ENCODE measurements at places on chromosomes 1 and 21.

DNA sequence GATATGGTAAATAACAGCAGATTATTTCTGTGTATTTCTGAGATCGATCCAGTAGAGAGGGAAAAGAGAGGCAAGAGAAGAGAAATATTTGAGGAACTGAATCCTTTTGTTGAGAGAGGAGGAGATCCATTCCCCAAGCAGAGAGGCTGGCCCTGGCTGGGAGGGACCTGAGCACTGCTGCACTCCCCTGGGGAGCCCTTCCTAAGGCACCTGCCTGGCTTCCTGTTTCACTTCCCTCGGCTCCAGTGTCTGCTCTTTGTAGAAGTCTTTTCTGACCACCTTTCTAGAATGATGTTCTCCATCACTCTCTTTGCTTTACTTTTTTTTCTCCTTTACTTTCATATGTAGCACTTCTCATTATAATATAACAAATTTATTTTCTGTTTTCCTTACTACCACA is 42.3 kb upstream of the SLC6A9 start:
- DNase-seq = no peak

GRCh38 chr1:2115702-2116341 is 65.6 kb downstream of the PRKCZ start:
- DNase-seq = no peak

DNA sequence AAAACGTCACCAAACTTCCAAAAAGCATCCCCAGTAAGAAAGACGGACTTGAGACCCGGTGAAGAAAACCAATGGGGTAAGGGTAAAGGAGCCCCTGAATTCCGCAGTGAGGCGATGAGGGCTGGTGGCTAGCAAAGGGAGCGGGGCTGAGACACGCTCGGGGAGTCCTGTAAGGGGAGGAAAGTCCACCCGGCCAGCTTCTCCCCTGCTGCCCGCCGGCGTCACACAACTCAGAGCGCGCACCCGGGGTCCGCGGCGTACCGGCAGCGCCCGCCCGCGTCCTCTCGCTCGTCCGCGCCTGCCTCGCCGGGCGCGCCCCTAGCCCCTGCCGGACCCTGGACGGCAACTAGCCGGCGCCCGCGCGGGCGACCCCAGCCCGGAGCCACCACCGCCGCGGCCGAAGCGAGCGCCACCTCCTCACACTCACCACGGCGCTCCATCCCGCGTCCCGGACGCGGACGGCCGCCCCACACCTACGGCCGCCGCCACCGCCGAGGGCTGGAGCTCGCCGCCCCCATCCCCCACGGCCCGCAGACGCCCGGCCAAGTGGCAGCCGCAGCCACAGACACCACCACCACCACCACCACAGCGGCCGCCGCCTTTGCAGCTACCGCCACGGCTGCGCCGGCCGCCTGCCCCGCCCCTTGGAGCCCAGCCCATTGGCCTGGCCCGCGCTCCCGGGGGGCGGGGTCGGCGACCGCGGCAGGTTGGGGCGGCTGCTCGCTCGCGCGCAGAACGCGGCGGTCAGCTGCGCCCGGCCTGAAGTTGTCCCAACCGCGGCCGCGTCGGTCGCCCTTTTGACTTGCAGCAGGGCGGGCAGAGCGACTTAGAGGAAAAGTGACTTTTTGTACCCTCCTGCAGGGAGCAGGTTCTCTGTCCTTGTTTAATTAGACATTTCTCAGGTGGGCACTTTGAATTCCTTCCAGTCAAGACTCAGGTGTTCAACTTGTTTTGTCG is 10.0 kb upstream of the ARHGAP29 start:
- no peak for DNase-seq

GRCh38 chr1:5826601-5827000 is 165.6 kb downstream of the NPHP4 start:
- DNase-seq = no peak

DNA sequence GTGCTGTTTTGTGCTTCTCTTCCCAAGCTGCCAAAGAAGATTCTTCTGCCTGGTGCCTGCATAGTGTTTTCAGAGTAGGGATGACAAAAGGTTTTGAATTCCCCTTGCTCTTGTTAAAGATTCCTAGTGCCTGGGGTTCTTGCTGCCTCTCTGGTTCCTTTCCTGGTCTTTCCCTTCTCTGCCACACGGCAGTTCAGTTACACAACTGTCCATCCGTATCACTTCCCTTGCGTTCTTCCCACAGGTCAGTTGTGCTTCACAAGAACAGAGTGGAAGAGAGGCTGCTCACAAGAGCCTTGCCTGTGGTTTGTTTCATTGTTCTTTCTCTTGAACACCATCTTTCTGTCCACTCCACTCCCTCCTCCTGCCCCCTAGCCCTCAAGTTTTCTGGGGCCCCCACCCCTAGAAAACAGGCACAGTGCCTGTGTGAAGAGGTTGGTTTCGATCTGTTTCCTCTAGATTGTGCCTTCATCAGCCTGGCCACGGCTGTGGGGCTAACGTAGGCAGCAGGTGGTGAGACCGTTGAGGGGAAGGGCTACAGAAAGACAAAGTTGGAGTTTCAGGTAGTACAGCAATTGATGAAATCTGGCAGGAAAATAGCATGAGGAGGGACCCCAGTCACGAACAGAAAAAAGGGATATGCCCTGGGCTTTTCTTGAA is 5.8 kb downstream of the VASH2 start:
- no peak for DNase-seq

DNA sequence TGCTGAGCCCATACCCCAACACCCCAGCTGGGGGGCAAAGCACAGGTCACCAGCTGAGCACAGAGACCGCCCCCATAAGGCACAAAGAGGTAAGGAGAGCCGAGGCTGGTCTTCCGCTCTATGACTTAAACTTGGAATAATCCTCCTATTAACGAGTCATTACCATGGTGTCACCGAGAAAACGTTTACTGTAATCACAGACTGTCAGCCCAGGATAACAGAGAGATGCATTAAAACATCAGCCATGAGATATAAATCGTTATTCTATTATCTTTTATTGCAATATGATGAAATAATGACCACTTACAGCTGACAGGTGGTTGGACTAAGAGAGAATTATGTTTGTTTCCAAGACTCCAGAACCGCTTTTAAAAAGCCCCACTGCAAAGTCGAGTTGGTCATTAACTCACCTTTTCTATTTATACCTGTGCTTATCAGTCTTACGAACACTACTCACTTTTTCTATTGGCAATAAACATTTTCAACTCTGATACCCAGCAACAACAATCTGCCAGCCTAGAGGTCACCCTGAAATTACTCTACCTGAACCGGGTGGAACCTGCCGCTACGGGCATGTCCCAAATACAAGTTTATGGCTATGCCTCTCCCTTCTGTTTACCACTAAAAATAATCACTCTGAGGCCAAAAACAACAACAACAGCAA is 21.5 kb downstream of the NPHP4 start:
- DNase-seq = no peak

DNA sequence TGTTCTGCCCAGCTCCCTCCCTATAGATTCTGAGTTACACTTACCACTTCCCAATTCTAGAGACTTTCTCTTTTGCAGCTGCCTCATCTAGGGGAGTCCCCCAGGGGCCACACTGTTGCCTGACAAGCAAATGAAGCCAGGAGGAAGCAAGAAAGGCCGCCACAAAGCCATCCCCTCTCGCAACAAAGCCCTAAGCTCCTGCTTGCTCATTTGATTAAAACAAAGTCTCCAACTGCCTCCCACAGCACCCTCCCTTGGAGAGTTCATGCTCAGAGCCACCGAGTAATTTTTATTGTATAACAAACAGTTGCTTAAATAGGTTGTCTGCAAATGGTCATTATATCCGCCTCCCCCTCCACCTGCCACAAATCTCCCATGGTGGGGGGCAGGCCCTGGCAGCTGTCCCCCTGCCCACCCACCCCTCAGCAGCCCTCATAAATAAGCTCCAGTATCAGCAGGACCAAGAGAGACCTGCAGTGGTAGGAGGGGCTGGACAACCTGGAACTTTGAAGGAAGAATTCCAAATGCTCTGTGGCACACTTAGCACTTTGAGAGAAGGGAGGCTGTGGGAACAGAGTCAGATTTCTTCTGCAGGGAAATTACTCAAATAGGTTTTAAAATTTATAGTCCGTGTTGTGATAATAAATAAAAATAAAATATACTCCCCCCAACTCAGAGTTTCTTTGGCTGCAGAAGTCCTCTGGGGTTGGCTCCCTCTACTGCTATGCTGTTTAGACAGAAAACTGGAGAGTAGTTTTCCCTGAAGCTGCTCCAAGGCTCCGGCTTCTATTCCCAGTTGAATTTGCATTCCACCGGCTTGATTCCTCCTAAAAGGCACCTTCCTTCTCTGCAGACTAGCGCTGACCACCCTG is 237.5 kb downstream of the TTLL7 start:
- no peak for DNase-seq

GRCh38 chr1:31394584-31395193 is 18.3 kb upstream of the SERINC2 start:
- peak; percentile 71 for DNase-seq

- no peak for DNase-seq
Measured at GRCh38 chr1:28313702-28314546, 14.9 kb upstream of the MED18 start.

DNA sequence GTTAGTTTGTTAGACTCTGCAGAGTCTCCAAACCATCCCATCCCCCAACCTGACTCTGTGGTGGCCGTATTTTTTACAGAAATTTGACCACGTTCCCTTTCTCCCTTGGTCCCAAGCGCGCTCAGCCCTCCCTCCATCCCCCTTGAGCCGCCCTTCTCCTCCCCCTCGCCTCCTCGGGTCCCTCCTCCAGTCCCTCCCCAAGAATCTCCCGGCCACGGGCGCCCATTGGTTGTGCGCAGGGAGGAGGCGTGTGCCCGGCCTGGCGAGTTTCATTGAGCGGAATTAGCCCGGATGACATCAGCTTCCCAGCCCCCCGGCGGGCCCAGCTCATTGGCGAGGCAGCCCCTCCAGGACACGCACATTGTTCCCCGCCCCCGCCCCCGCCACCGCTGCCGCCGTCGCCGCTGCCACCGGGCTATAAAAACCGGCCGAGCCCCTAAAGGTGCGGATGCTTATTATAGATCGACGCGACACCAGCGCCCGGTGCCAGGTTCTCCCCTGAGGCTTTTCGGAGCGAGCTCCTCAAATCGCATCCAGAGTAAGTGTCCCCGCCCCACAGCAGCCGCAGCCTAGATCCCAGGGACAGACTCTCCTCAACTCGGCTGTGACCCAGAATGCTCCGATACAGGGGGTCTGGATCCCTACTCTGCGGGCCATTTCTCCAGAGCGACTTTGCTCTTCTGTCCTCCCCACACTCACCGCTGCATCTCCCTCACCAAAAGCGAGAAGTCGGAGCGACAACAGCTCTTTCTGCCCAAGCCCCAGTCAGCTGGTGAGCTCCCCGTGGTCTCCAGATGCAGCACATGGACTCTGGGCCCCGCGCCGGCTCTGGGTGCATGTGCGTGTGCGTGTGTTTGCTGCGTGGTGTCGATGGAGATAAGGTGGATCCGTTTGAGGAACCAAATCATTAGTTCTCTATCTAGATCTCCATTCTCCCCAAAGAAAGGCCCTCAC is at the start of gene OLIG2:
OLIG2 (plus strand) TSS at position 447 of the 954 bp plus-strand sequence. CDS start 928 bp downstream, outside the sequence.
- no peak for DNase-seq

- DNase-seq = no peak
Measured at GRCh38 chr1:101484689-101485338, 248.0 kb downstream of the S1PR1 start.

GRCh38 chr21:31442339-31442738 is 98.3 kb upstream of the TIAM1 start:
- DNase-seq = no peak

GRCh38 chr1:152473887-152474537 is 36.6 kb upstream of the LCE5A start:
- DNase-seq = no peak

DNA sequence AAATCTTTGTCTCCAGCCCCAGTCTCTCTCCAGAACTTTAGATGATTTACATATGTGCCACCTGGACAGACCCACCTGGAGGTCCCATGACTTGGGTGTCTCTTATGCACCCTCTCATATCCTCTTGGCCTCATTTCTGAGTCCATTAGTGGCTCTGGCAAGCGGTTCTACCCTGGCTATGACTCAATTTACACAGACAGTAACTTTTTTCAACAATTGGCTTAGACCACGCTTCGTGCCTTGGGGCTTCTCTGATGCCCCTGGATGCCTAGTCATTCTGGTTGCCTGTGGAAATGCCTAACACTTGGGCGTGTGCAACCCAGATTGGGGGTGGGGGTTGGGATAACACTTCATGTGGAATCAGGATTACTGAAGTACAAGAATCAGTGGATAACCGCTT is 57.1 kb upstream of the GADD45A start:
- no peak for DNase-seq

GRCh38 chr1:209831615-209832014 is 3.8 kb downstream of the UTP25 start:
- no peak for DNase-seq

- DNase-seq = no peak
Measured at GRCh38 chr1:101002551-101002950, 23.0 kb downstream of the DPH5 start.

DNA sequence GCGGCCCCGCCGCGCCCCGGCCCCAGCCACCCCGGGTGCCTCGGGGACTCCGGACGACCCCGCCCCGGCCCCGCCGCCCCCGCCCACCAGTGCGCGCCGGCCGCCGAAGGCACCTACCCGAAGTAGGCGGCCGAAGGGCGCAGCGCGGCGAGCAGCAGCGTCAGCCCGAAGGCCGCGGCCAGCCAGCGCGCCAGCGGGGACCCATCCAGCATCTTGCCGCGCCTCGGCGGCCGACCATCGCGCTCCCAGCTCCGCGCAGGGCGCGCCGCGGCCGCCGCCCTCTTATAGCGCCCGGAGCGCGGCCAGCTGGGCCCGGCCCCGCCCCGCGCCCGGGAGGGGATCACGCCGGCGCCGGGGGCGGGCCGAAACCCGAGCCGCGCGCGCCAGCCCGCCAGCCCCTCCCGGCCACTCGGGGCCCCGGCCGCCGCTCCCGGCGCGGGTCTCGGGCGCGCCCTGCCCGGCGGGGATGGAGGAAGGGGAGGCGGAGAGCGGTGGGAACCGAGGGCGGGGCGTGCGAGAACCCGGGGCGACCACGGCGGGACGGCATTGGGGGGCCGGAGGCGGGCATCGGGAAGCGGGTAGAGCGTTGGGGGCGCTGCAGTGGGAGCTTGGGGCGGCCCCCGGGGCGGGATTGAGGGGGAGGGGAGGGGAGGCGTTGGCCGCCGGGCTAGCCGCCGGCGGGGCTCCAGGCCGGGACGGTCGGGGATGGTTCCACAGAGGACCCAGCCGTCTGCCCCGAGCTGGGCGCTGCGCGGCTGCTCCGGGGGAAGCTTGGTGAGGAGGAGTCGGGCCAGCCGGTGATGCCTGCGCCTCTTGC is at the start of gene WNT9A:
WNT9A (minus strand) TSS at position 257 of the 817 bp plus-strand sequence; CDS start at position 212, 45 bp downstream.
- no peak for DNase-seq

DNA sequence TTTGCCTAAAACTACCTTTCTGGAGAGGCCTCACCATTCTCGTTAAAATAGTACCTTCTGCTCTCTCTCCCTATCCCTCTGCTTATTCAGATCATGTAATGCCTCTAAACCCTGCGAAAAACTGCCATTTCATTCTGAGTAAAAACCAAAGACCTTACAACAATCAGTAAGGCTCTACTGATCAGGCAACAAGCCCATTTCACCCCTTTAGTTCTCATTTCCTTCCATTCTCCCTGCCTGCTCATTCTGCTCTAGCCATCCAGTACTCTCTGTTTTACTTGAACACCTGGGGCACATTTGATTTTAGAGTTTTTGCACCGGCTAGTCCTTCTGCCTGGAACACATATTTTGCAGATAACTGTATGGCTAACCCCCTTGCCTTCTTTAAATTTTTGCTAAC is 187.8 kb downstream of the COQ8A start:
- DNase-seq = no peak

GRCh38 chr1:21287905-21288514 is 2.3 kb downstream of the ECE1 start:
- no peak for DNase-seq
